ENCODE measurements at places on chromosomes 3 and 15.
A peak's percentile ranks its signal among the peaks of the same experiment; 100 is the strongest.

DNA sequence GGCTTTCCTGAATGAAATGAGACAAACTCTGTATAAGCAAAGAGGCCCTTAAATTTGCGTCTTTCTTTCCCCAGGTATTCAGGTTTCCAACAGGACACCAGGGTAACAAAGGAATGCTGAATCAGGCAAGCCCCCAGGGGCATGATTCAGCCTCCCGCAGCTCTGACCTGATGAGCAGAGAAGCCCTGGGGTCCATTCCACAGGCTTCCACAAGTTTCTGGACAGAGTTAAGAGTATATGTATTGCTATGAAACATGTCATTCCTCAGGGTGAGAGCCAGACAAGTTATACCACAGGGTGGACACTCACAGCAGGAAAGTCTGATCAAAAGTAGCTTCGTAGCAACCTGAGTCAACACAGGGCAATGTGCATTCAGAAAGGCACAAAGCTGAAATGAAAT, 68.1 kb upstream of the CTNNB1 start:
- DNase-seq = no peak

GRCh38 chr3:187136337-187136736, 3.0 kb downstream of the RPL39L start:
- DNase-seq = no peak

GRCh38 chr15:60005352-60006202, 1.5 kb downstream of the FOXB1 start:
- DNase-seq = no peak

- no peak for DNase-seq
Measured at GRCh38 chr15:66938114-66938830, 127.1 kb upstream of the SMAD3 start.

DNA sequence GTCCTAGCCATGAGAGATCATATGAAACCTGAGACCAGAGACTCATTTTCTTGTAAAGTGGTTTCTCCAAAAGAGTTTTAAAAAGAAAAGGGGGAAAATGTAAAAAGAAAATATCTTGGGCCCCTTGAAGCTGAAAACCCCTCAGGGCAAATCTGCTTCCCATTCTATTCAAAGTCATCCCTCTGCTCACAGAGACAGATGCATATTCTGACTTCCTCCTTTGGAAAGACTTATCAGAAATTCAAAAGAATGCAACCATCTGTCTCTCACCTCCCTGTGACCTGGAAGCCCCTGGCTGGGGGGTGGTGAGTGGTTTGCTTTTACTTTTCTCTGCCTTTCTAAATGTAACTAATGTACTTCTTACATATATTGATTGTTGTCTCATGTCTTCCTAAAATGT, 1154.8 kb downstream of the NSUN3 start:
- DNase-seq = no peak

DNA sequence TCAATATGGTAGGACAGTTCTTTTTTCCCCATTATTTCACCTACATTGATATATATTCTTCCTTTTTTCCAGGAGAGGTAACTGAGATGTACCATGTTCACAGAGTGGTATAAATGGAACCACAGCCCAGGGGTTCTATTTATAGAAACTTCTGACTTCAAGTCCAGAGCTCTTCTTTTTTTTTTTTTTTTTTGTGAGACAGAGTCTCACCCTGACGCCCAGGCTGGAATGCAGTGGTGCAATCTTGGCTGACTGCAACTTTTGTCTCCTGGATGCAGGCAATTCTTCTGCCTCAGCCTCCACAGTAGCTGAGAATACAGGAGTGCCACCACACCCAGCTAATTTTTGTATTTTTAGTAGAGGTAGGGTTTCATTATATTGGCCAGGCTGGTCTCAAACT, 267.1 kb upstream of the TPRG1 start:
- no peak for DNase-seq

- no peak for DNase-seq
Measured at GRCh38 chr3:114421204-114421603, 127.4 kb downstream of the TIGIT start.

GRCh38 chr3:23242106-23242505, 39.0 kb downstream of the UBE2E2 start:
- DNase-seq = no peak

- no peak for DNase-seq
Measured at GRCh38 chr15:78620021-78620526, 722 bp downstream of the CHRNA3 start.

- no peak for DNase-seq
Measured at GRCh38 chr3:143343944-143344343, 224.4 kb downstream of the CHST2 start.

DNA sequence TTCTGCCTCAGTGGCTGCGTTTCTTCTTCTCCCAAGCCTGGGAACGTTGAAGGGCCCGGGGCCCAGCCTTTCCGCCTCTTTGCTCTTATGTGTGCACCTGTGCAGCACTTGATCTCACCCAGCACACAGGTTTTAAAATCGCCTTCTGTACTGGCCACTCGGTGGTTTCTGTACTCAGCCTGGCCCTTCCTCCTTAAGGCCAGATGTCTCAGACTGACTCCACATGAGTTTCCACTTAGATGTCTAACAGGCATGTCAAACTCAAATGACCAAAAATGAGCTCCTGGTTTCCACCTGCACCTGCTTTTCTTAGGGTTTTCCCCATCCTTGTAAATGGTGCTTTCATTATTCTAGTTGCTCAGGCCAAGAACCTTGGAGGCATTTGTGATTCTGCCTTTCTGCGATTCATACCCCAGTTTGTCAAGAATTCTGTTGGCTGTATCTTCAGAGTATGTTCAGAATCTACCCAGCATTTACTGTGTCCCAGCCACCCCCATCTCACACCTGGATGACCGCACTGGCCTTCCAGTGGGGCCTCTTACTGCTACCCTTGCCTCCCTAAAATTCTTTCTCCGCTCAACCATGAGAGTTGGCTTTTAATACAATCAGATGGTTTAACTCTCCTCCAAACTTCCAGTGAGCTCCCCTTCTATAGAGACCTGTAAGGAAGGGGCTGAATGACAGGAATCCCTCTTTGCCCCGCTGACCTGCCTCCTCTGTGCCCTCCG, 2.2 kb upstream of the TRAK1 start:
- no peak for DNase-seq

- no peak for DNase-seq
Measured at GRCh38 chr3:184011230-184011876, 6.3 kb downstream of the ABCC5 start.

- DNase-seq = no peak
Measured at GRCh38 chr15:25268166-25268565, 170.7 kb downstream of the UBE3A start.

DNA sequence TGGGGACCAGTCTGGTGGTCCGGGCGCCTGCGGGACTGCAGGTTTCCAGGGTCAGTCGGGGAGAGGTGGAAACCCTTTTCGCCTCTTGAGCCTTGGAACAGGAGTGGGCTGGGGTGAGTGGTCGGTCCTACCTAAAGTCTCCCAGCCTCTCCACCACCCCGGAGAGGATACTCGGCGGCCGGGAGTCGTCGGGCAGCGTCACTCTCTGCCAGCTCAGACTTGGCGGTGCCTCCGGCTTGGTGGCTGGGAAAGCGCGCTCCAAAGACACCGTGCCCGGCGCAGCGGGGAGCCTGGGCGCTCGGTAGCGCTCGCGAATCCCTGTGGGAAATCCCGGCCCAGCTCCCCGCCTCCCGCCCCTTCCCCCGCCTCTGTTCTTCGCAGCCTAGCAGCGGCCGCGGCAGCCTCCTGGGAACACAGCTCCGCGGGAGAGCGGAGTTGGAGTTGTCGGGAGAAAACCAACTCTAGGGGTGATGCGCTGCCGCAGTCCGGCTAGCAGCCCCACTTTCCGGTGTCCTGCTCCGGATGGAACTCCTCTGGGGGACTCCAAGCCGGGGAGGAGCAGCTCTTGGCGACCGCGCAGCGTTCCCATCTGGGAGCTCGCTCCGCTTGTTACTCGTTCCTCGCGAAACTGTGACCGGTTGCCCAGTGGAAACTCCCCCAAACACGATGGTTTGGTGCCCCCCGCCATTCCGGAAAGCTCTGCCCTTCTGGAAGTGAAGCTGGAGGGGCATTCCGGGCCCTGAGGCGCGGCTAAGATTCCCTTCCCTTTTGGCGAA, 1.4 kb downstream of the EPHB1 start:
- DNase-seq = no peak

- DNase-seq = no peak
Measured at GRCh38 chr3:13296662-13297061, 123.5 kb downstream of the NUP210 start.

DNA sequence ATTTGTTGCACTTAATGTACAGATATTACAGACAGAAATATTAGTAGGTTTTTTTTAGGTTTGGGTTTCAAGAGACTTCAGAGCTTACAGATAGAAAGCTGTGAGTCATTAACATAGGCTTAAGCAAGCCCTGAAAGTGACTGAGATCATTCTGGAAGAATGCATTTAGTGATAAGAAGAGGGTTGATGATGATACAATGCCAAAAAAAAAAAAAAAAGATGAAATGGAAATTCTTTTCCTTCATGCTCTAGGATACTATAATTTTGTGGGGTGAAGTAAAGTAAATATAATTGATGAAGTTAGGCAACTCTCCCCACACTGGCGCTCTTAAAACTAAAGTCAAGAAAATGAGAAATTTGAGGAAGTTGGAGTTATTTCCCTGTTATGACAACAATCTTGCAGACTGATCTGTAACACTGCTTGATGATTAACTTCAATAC, 169.4 kb upstream of the ZNF385D start:
- DNase-seq = peak; percentile 81

DNA sequence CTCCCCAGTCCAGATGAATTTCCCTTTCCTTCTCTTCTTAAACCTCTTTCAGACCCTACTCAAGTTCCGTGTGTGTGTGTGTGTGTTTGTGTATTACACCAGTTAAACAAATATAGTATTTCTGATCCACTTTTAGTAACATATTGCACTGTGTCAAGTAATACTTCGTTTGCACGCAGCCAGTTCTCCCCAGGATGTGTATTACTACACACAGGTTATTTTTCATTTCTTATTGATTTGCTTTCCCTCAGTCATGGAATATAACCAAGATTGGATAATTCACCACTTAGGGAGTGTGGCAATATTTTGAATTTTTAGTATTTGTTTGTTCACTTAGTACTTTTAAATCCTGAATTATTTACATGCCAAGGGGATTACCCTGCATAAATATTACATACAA, 667.0 kb downstream of the NR2F2 start:
- no peak for DNase-seq

GRCh38 chr3:179029096-179029495, 42.5 kb downstream of the ZMAT3 start:
- DNase-seq = no peak

DNA sequence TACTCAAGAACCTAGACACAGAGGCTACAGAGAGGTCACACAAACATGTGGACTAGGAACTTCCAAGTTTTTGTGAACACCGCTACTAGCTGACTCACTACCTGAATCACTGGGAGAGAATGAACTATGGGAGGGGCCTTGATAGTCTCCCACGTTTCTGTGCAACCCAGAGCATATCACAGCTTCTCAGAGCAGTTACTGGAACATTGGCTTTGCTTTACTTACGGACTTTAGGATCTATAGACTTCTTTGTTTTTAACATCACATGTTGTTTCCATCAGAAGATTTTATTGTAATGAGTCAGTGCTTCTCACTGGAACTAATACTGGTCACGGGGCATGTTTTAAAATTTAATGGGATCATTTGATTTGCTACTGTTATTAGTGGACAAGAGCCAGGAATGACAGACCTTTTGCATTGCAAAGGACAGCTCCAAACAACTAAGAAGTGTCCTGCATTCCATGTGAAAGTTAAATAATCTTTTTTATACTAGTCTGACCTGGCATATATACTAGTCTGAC, 35.6 kb downstream of the RTP4 start:
- peak; percentile 98 for DNase-seq

DNA sequence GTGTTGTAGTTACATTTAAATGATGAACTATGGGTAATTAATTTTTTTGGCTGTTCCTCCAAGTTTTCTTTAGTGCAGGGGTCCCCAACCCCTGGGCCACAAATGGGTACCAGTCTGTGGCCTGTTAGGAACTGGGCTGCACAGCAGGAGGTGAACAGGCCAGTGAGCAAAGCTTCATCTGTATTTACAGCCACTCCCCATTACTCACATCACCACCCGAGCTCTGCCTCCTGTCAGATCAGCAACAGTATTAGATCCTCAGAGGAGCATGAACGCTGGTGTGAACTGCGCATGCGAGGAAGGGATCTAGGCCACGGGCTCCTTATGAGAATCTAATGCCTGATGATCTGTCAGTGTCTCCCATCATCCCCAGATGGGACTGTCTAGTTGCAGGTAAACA, 75.9 kb upstream of the RPL35A start:
- no peak for DNase-seq

DNA sequence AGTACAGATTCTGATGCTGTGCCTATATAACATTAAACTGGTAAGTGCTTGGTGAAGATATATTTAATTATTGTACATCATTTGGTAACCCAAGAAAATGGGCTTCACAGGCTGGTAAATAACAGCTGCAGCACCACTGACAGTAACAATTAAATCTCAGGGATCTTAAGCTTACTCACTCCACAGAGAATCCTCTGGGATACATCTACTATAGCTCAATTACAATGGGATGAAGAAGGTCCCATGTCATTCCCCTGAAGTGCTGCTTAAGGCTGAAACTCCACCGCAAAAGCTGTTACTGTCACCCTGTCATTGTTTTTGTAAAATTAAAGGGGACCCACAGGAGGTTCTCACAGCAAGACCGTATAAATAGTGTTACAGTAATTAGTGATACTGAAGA, 153.0 kb downstream of the IMPG2 start:
- DNase-seq = no peak

DNA sequence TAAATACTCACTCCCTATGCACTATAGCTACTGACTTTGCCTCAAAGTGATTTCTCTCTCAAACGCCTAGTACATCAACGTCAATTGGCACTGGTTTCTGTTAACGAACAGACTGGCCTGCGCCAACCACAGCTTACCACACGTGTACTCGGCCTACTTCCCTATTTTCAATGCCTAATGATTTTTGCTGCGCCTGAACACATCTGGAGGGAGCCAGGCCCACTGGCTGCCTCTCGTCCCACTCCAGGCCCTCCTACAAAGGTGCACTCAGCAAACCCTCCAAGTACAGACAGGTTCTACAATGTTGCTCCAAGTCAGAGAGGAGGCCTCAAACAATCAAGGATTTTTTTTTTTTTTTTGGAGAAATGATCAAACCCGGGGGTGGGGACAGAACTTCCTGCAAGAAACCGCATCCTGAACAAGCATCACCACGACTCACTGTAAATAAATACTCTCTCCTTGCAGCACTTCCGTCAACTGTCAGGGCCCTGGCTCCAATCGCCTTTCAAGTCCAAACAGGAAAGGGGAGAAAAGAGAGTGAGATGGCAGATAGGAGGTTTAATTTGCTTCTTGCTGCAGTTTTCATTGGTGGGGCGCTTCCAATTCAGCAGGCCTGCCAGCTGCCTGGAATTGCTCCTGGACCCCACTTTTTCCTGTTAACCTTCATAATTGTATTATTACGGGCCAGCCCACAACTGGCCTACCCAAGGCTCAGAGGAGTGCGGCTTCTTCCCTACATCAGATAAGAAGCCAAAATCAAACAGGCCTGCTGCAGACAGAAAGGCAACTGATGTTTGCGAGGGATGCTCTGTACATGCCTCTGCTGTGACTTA, 139.3 kb downstream of the FOXP1 start:
- DNase-seq = peak; percentile 32

GRCh38 chr3:168248383-168249204, 152.9 kb upstream of the GOLIM4 start:
- no peak for DNase-seq

Data from GM04504 (cell line).